ENCODE measurements at places on chromosomes 5 and 9. TPM values are rescaled to one million over a fixed set of nuclear protein-coding genes. Genes with fewer than 3 reads are reported as not detected.
A peak's percentile ranks its signal among the peaks of the same experiment; 100 is the strongest.

- DNase-seq = no peak
- H3K4me3 ChIP-seq = no peak overlapping the region
- no peaks in the 10 kb centered on the region for H3K36me3 ChIP-seq
Observed at GRCh38 chr9:18457510-18457909, 16.4 kb upstream of the ADAMTSL1 start.

GRCh38 chr5:134994560-134995156 lies 27.0 kb downstream of the CATSPER3 start:
- no peak overlapping the region for H3K27ac ChIP-seq
- DNase-seq = no peak
- no peak overlapping the region for H3K4me3 ChIP-seq
- no peaks in the 10 kb centered on the region for H3K36me3 ChIP-seq
- H3K4me1 ChIP-seq = no peaks in the 10 kb centered on the region
- no peaks in the 10 kb centered on the region for H3K27me3 ChIP-seq

GRCh38 chr5:6708814-6709213 lies 4.4 kb upstream of the TENT4A start:
- DNase-seq = no peak
- no peaks in the 10 kb centered on the region for H3K27me3 ChIP-seq
- no peak overlapping the region for H3K4me3 ChIP-seq

GRCh38 chr5:141668601-141669265 lies 13.3 kb downstream of the ARAP3 start:
- H3K4me1 ChIP-seq = peaks cover 8% of the 10 kb centered on the region
- no peak overlapping the region for H3K4me3 ChIP-seq
- no peaks in the 10 kb centered on the region for H3K36me3 ChIP-seq
- no peak for DNase-seq

GRCh38 chr9:76926324-76926741 lies 20.4 kb upstream of the PRUNE2 start:
- DNase-seq = no peak
- H3K27ac ChIP-seq = no peak overlapping the region

GRCh38 chr5:6376974-6377520 lies 1.3 kb downstream of the MED10 start:
- no peaks in the 10 kb centered on the region for H3K36me3 ChIP-seq
- H3K4me3 ChIP-seq = peak overlapping the region; percentile 84
- DNase-seq = peak; percentile 6
- H3K4me1 ChIP-seq = peaks cover 12% of the 10 kb centered on the region

GRCh38 chr9:114437401-114437893 lies 49.7 kb upstream of the AKNA start:
- H3K27ac ChIP-seq = peak overlapping the region; percentile 8
- H3K4me3 ChIP-seq = no peak overlapping the region
- peak; percentile 46 for DNase-seq
- peaks cover 7% of the 10 kb centered on the region for H3K4me1 ChIP-seq

GRCh38 chr5:151745071-151745705 lies 13.2 kb downstream of the ATOX1 start:
- no peaks in the 10 kb centered on the region for H3K27me3 ChIP-seq
- H3K4me3 ChIP-seq = no peak overlapping the region
- H3K4me1 ChIP-seq = peaks cover 18% of the 10 kb centered on the region
- no peak overlapping the region for H3K27ac ChIP-seq
- H3K36me3 ChIP-seq = no peaks in the 10 kb centered on the region

- peak within 1 kb of the TSS; percentile 88 for H3K4me3 ChIP-seq
- peak; percentile 81 for DNase-seq
- no peaks in the 10 kb centered on the region for H3K27me3 ChIP-seq
- no peaks in the 10 kb centered on the region for H3K36me3 ChIP-seq
- peaks cover 36% of the 10 kb centered on the region for H3K4me1 ChIP-seq
- peak within 1 kb of the TSS; percentile 99 for H3K27ac ChIP-seq
Observed at GRCh38 chr5:138032572-138033385, at the start of gene FAM13B. FAM13B (minus strand) TSS chr5:138033079; CDS start chr5:138019111, 13,968 bp downstream.

- H3K4me3 ChIP-seq = no peak overlapping the region
- H3K27ac ChIP-seq = peak overlapping the region; percentile 51
- H3K36me3 ChIP-seq = no peaks in the 10 kb centered on the region
- no peak for DNase-seq
Observed at GRCh38 chr5:41403846-41404245, 106.6 kb downstream of the PLCXD3 start.

DNA sequence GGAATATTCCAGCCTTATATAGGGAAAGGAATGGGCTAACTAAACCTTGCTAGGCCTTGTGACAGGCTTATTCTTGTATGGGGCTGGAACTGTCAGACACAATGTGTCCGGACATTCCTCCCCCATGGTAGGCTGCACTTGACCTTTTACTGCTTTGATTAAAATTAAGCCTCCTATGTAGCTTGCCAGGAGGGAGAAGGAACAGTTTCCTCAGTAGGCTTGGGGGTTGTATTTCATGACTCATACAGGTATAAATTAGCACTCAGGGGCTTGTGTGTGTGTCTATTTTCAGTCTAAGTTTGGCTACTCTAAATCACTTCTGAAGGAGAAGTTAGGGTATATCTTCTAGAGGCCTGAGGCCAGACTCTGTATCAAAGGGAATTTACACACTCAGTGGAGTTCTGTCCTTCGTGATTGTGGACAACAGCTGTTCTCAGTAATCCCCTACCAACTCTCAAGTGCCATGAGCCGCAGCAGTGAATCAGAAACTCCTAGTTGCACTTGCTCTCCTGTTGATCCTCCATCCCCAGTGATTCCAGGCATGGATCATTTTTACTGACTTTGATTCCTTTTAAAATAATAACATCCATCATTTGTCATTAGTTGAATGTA lies 16.4 kb downstream of the ADAMTS16 start:
- no peak overlapping the region for H3K4me3 ChIP-seq
- H3K27ac ChIP-seq = no peak overlapping the region
- H3K36me3 ChIP-seq = no peaks in the 10 kb centered on the region
- DNase-seq = no peak
- no peaks in the 10 kb centered on the region for H3K4me1 ChIP-seq

DNA sequence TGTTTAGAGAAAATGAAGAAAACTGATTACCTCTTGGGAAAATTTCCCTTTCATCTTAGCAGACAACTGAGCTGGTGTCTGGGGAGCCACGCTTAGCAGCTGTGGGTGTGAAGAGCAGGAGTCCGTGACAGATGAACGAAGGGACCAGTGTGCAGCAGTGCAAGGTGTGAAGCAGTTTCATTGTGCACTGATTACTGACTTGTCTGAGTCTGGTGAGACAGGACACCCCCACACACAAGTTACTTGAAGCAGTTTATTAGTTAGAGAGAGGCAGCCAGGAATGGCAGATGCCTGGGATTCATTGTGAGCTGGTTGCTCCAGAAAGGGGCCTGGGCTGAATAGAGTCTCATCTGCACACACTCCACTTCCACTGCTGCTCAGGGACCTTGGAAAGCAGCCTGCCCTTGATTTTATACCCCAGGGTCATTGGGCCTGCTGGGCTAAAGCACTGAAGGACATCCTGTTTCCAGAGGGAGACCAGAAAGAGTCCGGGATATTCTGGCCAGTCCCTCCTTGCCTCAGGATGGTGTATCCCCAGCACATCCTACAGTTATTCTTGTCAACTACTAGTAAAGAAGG lies 47.4 kb downstream of the FBXL7 start:
- H3K27ac ChIP-seq = no peak overlapping the region
- DNase-seq = no peak
- H3K36me3 ChIP-seq = no peaks in the 10 kb centered on the region
- H3K4me1 ChIP-seq = peaks cover 5% of the 10 kb centered on the region

DNA sequence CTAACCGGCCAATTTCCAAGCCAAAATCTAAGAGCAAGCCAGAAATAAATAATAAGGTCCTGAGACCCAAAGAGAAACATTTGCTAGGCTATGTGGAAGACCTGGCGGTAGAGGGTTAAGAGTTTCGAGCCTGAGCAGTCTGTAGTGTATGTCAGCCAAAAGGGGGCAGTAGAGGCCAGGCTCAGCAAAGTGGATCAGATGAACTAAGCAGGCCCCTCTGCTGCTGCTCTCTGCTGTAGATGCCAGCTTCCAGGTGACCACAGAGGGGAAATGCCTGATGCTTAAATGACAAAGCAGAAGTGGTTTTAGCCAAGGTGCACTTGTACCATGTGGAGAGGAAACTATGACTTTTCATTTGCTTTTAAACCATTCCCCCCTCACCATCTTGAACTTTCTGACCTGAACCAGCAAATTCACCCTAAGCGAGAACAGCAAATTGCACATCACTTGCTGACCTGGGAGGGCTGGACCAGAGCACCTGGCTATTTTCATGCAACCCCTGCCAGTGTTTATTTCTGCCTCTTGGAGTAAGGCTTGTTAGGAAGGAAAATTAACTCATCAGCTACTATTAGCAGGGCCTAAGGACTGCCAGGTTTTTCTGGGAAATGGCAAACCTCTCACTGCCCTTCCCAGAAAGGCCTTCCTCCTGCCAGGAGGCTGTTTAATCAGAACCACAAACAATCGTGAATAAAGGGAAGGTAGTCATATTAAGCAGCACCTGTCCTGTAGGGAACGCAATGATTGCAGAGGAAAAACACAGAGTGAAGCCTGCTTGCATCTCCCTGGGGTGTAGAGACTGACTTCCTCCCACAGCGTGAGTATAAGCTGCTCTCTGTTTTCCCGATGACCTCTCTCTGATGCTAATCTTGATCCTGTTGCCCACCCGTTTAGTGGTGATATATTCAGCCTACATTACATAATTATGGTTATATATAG lies 818.2 kb downstream of the TLR4 start:
- peak; percentile 68 for DNase-seq
- H3K27ac ChIP-seq = no peak overlapping the region
- no peaks in the 10 kb centered on the region for H3K4me1 ChIP-seq
- no peaks in the 10 kb centered on the region for H3K36me3 ChIP-seq

FBP1 gene
- total RNA-seq = 3.8 TPM

SLC9A3 gene
- total RNA-seq = 3.8 TPM

PCDH1 gene
- total RNA-seq = 10.6 TPM

FAM78A gene
- 30.8 TPM for total RNA-seq

SVEP1 gene
- total RNA-seq = 4.6 TPM

AQP3 gene
- total RNA-seq = 4.6 TPM
